ENCODE measurements at places on chromosomes 1 and 21.

- no peak for DNase-seq
Measured at GRCh38 chr1:35188578-35189392, 4.2 kb downstream of the SFPQ start.

DNA sequence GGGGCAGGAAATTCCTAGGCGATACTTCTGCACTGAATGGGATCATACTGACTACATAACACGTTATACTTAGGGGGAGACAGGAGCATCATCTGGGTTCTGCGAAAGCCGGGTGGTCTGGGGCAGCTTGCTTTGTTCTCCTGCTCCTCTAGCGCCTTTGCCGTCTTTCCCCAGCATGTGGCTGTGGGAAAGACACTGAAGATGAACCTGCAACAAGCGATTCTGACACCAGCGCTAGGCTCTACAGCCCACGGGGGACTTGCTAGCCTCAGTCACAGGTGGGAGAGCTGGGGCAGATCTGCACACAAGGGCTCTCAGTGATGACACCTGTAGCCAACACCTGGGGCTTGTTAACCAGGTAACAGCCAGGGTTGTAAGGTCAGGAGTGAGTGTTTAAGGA lies 51.8 kb downstream of the CD46 start:
- DNase-seq: no peak

- no peak for DNase-seq
Measured at GRCh38 chr1:17542645-17543044, 3.1 kb downstream of the ARHGEF10L start.

- DNase-seq: no peak
Measured at GRCh38 chr1:94678202-94678848, 136.8 kb upstream of the F3 start.

GRCh38 chr1:79791488-79792218 lies 785.1 kb upstream of the ADGRL4 start:
- DNase-seq: no peak

GRCh38 chr1:221458447-221459156 lies 283.3 kb downstream of the DUSP10 start:
- no peak for DNase-seq

DNA sequence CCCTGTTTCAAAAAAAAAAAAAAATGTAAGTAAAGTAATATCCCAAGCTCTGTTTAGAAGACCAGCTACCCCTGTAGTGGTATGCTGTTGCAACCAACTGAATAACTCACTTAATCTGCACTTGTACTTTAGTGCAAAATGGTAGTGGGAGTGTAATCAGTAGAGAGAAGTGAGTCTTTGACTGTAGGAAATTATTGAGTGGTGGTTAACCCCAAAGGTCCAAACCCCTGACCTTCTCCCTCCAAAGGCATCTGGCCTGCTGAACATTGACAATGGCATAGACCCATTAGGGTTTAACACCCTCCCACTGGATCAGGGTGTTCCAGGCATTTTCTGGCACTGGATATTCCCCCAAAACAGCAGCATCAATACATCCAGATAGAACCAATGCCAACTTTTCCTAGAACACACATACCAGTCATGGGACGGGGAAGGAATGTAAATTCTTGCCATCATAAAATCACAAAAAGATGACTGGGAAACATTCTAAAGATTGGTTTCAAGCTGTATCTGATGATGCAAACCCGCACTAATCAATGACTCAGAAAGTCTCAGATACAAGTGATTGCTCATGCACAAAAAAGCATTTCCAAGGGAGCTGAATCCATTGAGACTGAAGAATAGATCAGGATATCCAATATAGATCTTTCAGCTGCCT lies 110.3 kb downstream of the MRPL39 start:
- DNase-seq: no peak

GRCh38 chr1:162144853-162145252 lies 75.4 kb downstream of the NOS1AP start:
- DNase-seq: no peak

GRCh38 chr1:41557751-41558455 lies 73.4 kb upstream of the EDN2 start:
- no peak for DNase-seq

DNA sequence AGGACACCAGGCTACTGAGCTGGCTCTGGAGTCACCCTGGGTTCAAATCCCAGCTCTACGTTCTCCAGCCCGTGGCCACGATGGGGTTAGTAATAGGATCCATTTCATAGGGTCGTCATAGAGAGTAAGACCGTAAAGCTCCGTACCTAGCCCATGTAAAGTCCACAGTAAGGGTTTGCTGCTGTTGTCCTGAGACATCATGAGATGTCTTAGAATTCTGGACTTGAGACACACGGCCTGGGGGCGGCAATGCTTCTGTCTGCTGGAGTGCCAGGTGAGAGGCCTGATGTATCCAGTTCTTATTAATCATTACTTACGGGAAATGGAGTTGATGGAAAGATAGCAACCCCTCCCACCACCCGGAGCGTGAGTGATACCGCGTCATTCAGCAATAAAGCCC lies 3.6 kb downstream of the TCP10L start:
- no peak for DNase-seq

- peak; percentile 16 for DNase-seq
Measured at GRCh38 chr1:161915051-161915503, 108.6 kb downstream of the OLFML2B start.

- DNase-seq: no peak
Measured at GRCh38 chr1:179510038-179510437, 65.7 kb downstream of the NPHS2 start.

DNA sequence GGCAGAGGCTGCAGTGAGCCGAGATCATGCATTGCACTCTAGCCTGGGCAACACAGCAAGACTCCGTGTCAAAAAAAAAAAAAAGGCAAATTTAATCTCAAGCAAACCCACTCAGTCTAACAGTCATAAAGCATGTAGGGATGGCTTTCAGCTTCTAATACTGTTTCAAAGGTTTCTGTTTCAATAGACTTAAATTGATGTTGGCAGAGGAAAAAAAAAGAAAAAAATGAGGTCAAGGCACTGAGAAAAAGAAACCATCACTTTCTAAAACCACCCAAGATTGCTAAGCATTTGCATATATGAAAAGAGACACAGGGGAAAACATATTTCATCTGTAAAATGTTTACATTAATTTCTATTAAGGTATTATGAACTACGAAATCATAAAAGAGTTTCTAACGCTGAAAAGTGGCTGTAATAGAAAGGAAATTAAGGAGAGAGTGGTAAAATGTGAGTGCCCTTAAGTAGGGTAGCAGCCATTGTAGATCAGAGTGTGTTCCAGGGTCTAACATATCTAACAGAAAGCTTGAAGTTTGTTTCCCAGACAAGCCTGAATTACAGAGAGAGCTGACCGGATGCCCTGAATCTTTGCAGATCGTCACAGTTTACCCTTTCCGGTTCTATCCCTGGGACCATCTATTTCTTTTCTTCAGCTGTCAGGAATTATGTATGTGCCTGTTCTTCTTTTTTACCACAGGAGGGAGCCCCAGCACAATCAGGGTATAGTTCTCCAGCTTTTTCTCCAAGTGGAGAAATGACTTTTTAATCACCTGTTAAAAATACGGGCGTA lies 70.0 kb downstream of the PLD5 start:
- no peak for DNase-seq

DNA sequence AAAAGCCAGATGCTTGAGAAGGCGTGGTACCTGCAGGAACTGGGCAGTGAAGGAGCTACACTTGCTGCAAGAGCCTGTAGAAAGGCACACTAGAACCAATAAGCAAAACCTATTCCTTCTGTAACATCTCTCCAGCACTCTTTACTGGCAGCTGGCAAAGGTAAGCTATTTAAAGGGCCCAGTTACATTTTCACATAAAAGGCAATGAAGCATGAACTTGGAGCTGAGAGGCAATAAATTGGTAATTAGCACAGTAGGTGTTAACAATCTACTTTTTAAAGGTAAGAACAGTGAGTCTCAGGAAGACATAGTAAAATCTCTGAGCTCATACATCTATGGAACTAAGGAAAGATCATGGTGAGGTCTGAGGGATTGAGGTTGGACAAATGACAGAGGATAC lies 167.1 kb upstream of the OLFM3 start:
- no peak for DNase-seq

DNA sequence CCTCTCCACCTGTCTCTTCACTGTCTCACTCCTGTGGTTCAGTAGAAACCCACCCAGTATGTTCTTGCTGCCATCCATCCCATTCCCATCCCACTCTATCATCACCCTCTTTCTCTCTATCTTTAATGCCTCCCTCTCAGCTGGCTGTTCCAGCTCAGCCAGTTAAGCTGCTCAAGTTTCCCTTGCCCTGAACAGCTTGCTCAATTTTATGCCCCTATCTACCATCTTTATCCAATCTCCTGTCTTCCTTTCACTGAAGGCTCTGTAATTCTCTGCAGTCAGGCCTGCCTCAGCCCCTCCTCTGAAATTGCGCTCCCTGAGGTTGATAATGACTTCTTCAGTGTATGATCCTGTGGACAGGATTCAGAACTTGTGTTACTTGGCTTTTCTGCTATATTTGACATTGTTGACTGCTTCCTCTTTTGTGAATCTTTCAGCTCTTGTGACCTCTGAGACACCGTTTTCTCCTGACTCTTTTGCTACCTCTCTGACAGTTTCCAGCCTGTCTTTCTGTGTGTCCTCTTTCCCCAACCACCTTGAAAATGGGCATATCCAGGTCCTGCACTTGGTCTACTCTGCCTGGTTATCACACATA lies 13.9 kb upstream of the BCAR3 start:
- DNase-seq: no peak

- DNase-seq: no peak
Measured at GRCh38 chr1:42824481-42825035, 7.4 kb upstream of the SVBP start.

GRCh38 chr1:160209321-160210046 lies 4.3 kb downstream of the PEA15 start:
- no peak for DNase-seq

GRCh38 chr1:17671314-17671705 lies 83.8 kb upstream of the ACTL8 start:
- no peak for DNase-seq

- DNase-seq: no peak
Measured at GRCh38 chr1:185017338-185017737, 28.0 kb upstream of the RNF2 start.

- DNase-seq: no peak
Measured at GRCh38 chr1:43611950-43612349, 38.0 kb upstream of the KDM4A start.

DNA sequence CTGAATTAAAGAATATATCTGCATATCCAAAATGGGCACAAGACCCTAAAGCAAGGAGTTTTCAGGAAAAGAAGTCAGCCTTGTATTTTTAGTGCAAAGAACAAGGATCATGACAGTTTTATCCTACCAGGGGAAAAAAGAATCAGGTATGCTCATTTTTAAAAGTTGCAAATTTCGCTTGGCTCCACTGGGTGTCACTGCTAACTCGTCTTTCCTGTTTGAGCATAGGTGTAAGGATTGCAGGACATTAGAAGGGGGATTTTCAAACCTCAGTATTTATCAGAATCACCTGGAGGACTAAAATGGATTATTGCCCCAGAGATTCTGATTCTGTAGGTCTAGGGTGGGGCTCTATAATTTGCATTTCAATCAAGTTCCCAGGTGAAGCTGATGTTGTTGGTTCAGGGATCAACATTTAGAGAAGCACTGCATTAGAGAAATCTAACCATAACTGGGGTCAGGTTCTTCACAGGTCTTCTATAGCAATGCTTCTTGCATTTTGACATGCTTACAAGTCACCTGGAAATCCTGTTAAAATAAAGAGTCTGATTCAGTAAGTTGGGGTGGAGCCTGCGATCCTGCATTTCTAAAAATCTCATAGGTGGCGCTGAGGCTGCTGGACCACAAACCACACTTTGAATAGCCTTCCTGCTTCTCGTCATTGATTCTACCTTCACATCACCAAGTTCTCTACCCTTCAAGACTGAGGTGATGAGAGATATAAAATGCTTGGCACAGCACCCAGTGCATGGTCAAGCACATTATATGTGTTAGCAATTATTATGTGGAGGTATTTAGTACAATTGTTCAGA lies 39.6 kb downstream of the NUF2 start:
- no peak for DNase-seq

GRCh38 chr1:230348386-230349019 lies 77.6 kb downstream of the PGBD5 start:
- DNase-seq: no peak

DNA sequence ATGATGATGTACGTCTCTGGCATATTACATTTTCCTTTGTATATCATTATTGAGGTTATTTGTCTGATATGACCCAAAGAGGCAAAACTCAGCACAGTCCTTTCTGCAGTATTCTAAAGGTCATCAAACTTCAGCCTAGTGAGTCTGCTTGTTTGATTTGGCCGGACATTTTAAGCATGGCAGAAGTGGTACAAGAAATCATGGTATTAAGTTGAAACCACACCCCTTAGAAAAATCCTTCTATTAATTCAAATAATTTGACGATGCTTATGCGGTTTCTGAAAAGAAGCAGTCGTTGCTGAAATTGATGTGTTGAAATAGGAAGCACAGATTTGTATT lies 5.1 kb downstream of the ETS2 start:
- no peak for DNase-seq

DNA sequence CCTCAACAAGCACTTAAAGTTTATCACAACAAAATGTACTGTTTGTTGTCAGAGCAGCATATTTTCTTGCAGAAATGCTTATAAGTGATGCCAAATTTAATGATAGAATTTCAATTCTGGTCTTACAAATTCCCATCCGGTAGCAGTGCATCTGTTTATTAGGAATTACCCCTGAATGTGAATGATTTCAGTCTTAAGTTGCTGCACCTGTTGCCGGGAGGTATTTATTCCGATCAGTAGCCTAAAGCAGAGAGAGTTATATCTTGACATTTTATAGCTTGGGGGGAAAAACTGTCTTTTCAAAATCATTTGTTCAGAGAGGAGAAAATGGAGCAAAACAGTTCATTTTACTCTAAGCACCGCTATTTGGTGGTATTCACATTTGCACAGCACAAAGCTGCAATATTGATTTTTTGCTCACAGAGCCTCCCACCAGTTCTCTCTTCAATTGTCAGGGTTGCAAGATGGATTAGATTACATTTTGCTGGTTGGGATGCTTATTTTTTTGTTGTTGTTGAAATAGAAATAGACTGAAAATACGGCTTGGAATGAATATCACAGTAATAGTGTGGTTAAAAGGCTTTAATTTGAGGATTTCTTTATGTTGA lies 98.6 kb downstream of the ADGRL2 start:
- DNase-seq: no peak

DNA sequence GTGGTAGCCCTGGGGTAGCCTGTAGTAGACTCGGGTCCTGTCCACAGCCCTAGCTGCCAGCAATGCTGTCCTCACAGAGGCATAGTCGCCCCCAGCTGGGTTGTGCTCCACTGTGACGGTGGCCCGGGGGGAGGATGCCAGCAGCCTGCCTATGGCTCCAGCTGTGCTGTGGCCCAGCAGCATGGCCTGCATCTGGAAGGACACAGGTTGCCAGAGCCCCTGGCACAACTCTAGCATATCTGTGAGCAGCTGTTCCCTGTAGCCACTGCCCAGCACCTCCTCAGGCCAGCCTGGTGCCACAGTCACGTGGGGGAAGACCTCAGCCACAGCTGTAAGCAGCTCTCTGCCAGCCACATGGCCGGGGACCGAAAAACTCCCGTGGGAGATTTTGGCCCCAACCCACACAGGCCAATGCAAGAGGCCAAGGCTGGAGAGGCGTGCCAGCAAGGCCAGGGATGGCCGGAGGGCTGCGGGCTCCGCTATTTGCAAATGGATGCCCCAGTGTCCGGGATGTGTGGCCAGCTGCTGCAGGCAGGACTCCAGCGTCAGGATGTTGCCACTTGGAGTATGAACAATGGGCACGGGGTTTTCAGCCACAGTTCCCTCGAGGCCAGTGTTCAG lies 13.9 kb downstream of the FAM151A start:
- no peak for DNase-seq

- no peak for DNase-seq
Measured at GRCh38 chr1:177341773-177342172, 171.0 kb downstream of the BRINP2 start.

GRCh38 chr1:192867180-192867579 lies 58.3 kb downstream of the RGS2 start:
- DNase-seq: no peak

- DNase-seq: no peak
Measured at GRCh38 chr1:232880354-232880753, 70.1 kb upstream of the NTPCR start.
